WTC11 (cell line): ENCODE measurements at places on chromosomes 3 and 15. TPM values are rescaled to one million over a fixed set of nuclear protein-coding genes. Genes with fewer than 3 reads are reported as not detected.

CPA3 gene
- not detected in 3 replicates for total RNA-seq

PCOLCE2 gene
- 13.5 to 13.7 TPM (median 13.7 TPM) in 3 replicates for total RNA-seq

DNA sequence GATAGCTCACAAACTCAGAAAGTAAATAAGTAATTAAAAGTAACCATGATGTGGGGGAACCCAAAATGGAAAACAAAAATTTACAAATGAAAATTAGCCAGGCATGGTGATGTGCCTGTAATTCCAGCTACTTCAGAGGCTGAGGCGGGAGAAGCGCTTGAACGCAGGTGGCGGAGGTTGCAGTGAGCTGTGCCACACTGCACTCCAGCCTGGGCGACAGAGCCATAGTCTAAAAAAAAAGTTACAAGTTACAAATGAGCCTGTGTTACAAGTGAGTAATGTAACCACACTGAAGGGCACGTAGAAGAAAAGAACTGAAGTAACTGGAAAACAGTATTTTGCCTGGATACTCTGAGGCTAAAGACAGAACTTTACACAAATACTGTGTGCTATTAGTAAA, 11.3 kb downstream of the EXOSC7 start:
- H3K27me3 ChIP-seq, result no peaks in the 10 kb centered on the region
- peaks cover 19% of the 10 kb centered on the region for H3K4me1 ChIP-seq
- H3K4me3 ChIP-seq, result no peak overlapping the region
- H3K27ac ChIP-seq, result no peak overlapping the region

DNA sequence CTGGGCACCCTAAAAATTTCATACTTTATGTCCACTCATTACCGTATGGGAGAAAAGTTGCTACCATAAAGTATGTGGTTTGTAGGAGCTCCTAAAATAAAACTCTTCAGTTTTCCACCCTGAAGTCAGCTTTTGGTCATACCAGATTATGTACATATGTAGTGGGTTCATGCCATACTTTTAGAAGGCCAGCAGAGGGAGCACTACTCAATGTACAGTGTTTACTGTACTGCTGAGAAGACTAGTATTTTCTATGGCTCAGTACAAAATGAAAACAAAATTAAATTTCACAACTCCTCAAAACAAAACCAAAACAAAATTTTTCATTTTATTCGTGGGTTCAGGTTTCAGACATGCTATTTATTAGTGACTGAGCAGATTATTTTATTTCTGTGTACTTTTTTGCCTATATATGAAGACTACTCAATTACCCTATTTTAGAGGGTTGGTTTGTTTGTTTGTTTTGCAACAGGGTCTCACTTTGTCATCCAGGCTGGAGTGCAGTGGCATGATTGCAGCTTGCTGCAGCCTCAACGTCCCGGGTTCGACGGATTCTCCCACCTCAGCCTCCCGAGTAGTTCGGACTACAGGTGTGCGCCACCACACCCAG, 24.3 kb downstream of the NXPE3 start:
- H3K4me1 ChIP-seq, result peaks cover 13% of the 10 kb centered on the region
- peaks cover 18% of the 10 kb centered on the region for H3K36me3 ChIP-seq
- no peaks in the 10 kb centered on the region for H3K27me3 ChIP-seq
- H3K4me3 ChIP-seq, result no peak overlapping the region

GRCh38 chr3:22980346-22980745, 222.8 kb upstream of the UBE2E2 start:
- peaks cover 17% of the 10 kb centered on the region for H3K4me1 ChIP-seq
- no peaks in the 10 kb centered on the region for H3K36me3 ChIP-seq
- no peak for DNase-seq
- H3K4me3 ChIP-seq, result no peak overlapping the region
- no peaks in the 10 kb centered on the region for H3K27me3 ChIP-seq
- no peak overlapping the region for H3K27ac ChIP-seq

DNA sequence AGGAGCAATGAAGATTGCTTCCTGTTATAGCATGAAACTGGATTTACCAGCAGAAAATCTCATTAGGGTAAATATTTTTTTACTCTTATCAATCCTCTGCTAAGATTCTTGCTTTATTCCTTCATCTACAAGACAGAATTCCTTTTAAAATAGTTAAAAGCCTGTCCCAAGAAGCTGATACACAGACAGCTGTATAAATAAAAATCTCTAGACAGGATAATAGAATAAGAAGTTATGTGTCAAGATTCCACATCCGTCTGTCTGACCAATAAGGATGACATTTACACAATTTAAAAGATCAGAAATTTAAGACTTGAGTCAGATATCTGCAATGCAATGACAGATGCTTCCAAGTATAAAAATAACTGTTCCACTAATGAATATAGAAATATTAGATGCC, 57.6 kb downstream of the SSR3 start:
- no peak for DNase-seq
- H3K27me3 ChIP-seq, result no peaks in the 10 kb centered on the region
- no peaks in the 10 kb centered on the region for H3K4me1 ChIP-seq
- peaks cover 16% of the 10 kb centered on the region for H3K36me3 ChIP-seq
- no peak overlapping the region for H3K4me3 ChIP-seq

DNA sequence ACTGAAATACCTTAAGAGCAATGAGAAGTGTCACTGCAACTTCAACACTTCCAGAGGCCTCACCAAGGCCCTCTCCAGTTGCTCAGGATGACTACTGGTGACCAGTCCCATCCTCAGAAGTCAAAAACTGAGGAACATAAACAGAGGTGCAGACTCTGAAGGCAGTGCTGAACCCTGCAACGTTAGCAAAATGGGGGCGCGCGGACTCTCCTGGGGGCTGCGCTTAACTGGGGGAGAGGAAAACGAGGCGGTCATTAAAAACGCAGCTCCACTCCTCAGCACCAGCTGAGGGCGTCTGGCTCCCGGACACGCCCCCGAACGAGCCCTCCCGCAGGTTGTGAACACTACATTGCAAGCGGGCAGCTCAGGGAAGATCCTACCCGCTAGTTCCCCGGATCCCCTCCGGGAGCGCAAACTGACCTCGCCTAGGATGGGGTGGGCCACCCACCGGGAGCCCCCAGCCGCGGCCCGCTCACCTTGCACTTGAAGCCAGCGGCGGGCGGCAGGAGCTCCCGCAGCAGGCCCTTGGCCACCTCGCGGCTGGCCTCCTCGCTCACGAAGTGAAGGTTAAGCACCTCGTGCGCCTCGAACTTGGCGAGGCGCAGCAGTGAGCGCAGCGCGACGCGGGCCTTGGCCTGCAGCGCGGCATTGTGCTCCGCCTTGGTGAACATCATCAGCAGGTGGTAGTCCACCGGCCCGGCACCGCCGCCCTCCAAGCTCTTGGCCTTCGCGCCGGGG, 711 bp downstream of the XXYLT1 start:
- H3K4me1 ChIP-seq, result peaks cover 24% of the 10 kb centered on the region
- peak overlapping the region; percentile 84 for H3K4me3 ChIP-seq
- peak; percentile 74 for DNase-seq

- no peak overlapping the region; the same call in 1 of the 2 replicates for H3K27ac ChIP-seq
- no peaks in the 10 kb centered on the region for H3K27me3 ChIP-seq
- H3K4me3 ChIP-seq, result no peak overlapping the region
- no peaks in the 10 kb centered on the region for H3K36me3 ChIP-seq
- DNase-seq, result no peak
Observed at GRCh38 chr3:49638445-49638844, 35.7 kb upstream of the APEH start.
